Right ventricle myocardium inferior (tissue), 1 donor: ENCODE measurements at places on chromosomes 12 and 14.

- no peak for DNase-seq
Observed at GRCh38 chr12:51307655-51308593, 16.1 kb downstream of the BIN2 start.

GRCh38 chr12:67320614-67321295 is 51.6 kb downstream of the CAND1 start:
- no peak for DNase-seq

- DNase-seq = peak; percentile 81
Observed at GRCh38 chr12:6347367-6348338, 5.8 kb upstream of the TNFRSF1A start.

GRCh38 chr14:96047101-96047500 is 7.9 kb downstream of the C14orf132 start:
- no peak for DNase-seq

DNA sequence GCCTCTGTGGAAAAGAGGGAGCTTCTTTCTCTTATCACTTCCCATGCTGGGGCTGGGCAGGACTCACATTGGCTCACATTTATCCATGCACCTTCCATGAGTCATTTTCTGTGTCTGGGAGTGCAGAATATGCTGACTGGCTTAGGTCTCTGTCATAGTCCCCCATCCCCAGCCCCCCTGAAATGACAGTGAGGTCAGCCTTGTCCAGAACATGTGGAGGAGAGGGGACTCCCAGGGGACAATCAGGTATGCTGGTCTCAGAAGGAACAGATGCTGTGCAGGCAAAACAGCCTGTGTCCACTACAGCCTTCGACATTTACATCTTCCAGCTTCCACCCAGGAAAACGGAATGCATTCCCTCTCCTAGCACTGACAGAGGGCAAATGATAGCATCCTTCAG is 35.0 kb downstream of the ADGRD1 start:
- DNase-seq = no peak

DNA sequence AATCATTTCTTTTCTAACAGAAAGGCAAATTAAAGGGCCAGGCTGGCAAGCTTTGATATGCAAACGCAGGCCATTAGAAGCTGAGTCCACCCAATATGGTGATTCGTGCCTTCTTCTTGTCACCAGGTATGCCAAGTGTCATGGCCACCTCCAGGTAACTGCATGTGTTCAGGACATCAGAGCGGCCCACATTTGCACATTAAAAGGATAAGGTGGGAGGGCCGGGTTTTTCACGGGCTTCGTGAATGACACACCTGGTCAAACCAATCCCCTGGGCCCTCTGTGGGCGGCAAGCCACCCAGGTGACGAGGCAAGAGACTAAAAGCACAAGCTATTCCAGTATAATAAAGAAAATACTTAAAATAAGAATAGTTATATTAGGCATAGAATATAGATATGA is 75.9 kb upstream of the TSPAN11 start:
- no peak for DNase-seq

DNA sequence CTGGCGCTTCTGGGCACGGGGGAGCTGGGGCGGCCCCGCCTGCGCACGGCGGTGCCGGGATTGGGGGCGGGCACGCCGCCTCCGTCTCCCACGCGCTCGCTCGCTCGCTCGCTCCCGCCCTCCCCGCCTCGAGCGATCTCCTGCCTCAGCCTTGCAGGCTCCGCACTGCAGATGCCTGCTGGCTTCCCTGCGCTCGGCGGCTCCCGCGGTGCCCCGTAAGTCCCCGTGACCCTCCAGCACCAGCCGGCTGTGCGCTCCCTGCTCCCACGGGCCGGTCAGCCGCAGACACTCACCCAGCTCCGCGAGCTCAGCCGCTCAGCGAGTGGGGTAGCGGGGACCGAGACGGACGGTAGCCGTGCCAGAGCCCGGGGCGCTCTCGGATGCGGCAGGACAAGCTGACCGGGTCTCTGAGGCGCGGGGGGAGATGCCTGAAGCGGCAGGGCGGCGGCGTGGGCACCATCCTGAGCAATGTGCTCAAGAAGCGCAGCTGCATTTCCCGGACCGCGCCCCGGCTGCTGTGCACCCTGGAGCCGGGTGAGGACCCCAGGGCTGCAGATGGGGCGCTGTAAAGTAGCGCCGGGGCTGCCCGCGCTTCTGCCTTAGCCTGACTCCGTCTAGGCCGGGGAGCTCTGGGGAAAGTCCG is at the start of gene TBC1D30:
TBC1D30 (plus strand) TSS at position 148 of the 643 bp plus-strand sequence; CDS start at position 381, 233 bp downstream.
- peak; percentile 70 for DNase-seq

GRCh38 chr12:42021469-42021868 is 123.2 kb downstream of the GXYLT1 start:
- DNase-seq = no peak

DNA sequence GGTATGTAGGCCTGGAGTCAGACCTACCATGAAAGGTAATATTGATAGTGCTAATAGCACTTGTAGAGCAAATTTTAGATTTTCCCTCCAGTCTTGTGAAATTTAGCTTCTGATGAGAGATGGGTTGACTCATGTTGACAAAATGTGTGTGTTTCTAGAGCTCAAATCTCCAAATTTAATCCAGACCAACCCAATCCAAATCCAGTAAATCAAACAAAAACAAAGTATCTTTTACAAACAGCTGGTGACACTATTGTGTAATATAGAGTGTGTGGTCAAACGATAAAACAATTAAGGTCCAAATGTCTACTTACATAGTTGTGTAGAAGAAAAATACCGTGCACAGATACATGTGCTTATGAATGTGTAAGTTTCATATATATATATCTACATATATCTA is 63.4 kb upstream of the KITLG start:
- DNase-seq = no peak

DNA sequence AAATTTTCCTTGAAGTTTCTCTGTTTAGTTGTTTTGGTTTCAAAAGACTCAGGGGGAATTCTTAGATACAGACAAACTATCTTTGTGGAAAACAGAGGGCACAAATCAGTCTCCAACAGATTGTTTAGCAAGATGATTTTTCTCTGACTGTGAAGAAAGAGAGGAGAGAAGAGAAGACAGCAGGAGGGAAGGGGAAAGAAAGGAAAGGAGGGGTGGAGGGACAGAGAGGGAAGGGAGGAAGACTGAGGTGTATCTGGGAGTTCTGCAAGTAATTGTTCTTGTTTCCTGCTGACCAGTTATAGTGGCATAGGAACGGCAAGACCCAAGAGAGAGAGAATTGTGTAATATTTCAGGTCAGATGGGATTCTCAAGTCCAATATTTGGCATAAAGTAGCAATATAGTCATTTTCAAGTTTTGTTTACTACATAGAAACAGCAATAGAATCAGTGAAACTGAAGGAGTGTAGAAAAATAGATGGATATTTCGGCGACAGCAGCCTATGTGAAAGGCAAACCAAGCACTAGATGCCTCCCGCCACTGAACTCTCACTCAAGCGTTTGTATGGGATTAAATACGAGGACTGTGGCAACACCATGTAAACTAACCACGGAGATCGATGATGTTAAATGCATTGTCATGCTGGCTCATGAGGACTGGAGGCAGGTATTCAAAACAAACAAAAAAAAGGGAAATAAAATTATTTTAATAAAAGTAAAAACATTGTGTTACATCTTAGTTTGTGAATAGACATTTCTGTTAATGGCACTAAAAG is 342.5 kb downstream of the SLC16A7 start:
- DNase-seq = no peak

GRCh38 chr12:75564852-75565251 is 53.4 kb upstream of the KRR1 start:
- no peak for DNase-seq

GRCh38 chr14:48584031-48584430 is 908.6 kb upstream of the MDGA2 start:
- DNase-seq = no peak

GRCh38 chr14:31243860-31244259 is 36.3 kb upstream of the HECTD1 start:
- DNase-seq = no peak

GRCh38 chr12:42756841-42757623 is 167.5 kb upstream of the PRICKLE1 start:
- DNase-seq = no peak

DNA sequence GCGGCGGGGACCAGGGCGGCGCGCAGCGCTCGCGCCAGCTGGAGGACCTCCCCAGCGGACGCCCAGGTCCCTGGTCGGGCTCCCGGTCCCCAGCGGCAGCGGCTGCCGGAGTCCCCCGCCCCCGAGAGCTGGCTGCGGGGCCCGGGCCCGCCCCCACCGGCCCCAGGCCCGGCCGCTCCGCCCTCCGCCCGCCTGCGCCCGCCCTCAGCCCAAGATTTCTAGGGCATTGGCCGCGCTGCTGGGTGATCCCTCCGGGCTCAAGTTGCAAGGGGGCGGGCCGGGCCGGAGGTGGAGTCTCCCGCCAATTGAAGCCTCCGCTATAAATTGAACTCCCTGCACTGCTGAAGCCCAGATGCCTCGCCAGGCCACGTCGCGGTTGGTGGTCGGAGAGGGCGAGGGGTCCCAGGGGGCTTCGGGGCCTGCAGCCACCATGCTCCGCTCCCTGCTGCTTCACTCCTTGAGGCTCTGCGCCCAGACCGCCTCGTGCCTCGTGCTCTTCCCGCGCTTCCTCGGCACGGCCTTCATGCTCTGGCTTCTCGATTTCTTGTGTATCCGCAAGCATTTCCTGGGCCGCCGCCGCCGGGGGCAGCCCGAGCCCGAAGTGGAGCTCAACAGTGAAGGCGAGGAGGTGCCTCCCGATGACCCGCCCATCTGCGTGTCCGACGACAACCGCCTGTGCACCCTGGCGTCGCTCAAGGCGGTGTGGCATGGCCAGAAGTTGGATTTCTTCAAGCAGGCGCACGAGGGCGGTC is at the start of gene DIO3:
DIO3 (plus strand) TSS at position 351 of the 752 bp plus-strand sequence.
- DNase-seq = no peak

DNA sequence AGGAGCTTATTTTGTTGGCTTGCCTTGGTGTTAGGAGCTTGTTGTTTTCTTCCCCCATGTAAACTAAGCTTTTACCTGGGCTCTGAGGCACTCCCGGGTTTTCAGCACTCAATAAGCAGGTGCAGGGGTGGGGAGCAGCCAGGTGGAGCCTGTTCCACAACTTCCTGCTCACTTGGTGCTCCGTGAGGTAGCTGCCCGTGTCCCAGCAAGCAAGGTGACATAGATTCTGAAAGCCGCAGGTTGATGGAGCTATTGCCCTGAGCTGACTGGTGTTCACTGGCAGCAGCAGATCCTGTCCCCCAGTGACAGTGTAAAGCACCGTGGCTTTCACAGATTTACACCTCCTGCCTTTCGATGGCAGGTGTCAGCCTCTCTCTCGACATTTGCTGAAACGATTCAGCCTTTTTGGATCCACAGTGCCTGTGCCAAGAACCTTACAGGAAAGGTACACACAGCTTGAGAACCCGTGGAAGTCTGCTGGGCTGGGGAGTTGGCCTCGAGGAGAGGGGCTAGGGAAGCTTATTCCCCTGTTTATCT is 295.7 kb upstream of the FKBP4 start:
- DNase-seq = no peak
